GM10248 (cell line): ENCODE measurements at places on chromosomes 5 and 9.

DNA sequence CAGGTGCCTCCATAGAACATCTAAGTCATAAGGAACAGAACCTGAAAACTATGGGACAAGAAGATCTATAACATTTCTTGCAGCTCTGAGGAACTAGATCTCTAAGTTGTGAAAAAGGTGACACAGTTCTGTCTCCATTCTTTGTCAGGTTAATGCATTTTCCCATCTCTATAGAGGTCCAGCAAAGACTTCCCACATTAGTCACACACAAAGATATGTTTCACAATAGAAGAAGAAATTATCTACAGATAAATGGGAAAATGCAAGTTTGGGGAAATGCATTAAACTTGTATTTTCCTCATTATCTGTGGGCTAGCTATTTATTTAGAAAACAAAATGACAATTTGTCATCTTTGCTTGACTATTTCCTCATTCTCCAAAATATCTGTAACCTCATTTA, 458.6 kb upstream of the PAPPA start:
- no peak for DNase-seq

- DNase-seq, result no peak
These were observed 31.2 kb downstream of the ERMP1 start for GRCh38 chr9:5801739-5802113.

GRCh38 chr9:114957558-114957957, 27.2 kb upstream of the TNFSF8 start:
- DNase-seq, result no peak

- DNase-seq, result no peak
These were observed 322.6 kb upstream of the ACTBL2 start for GRCh38 chr5:57805170-57805569.

GRCh38 chr9:96163712-96164111, 138.3 kb downstream of the HSD17B3 start:
- DNase-seq, result no peak

DNA sequence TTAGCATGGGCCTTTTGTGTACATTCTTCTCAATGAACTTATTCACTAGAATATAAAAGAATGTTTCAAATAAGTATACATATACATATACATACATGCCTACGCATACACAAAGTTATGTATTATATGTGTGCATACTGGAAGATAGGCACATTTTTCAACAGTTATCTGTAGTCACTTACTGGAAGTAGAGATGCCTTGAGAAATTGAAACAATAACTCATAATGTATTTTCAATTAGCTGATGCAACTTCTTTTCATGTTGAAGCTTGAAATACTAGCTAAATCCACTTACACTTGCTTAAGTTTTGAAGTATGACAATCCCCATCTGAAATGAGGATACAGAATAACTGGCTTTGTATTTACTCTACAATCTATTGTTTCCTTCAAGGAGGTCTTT, 469.0 kb upstream of the PTGER4 start:
- no peak for DNase-seq

- no peak for DNase-seq
These were observed 58.7 kb upstream of the RNU6ATAC start for GRCh38 chr9:134223091-134223490.

DNA sequence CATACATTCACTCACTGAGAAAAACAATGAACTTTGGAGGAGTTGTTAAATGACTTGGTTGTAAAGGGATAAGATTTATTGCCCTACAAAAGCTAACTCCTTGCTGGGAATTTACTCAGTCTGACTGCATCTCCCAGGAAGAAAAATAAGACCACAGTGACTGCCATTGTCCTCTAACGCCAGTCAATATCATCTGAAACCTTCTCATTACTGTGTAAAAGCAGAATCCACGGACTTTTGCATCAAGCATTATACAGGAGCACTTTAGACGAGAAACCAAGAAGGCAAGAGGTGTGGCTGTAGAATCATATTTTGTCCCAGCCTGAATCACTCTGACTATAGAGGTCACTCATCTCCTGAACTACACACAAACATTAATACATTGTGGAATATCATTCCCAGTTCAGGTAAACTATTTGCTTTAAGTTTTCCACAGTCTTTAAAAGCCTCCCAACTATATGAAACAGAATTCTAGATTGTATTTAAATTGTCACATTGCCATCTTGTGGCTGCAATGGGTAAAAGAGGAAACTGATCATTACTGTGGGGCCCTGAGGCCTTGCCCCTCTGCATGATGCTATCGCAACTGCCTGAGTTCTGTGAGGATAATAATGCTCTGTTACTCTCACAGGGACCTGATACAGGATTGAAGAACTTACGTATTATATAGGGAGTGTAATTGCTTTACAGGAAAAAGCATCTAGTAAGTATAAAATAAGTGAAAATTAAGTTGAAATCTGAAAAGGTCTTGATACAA, 142.9 kb downstream of the SLCO4C1 start:
- peak; percentile 25 for DNase-seq

DNA sequence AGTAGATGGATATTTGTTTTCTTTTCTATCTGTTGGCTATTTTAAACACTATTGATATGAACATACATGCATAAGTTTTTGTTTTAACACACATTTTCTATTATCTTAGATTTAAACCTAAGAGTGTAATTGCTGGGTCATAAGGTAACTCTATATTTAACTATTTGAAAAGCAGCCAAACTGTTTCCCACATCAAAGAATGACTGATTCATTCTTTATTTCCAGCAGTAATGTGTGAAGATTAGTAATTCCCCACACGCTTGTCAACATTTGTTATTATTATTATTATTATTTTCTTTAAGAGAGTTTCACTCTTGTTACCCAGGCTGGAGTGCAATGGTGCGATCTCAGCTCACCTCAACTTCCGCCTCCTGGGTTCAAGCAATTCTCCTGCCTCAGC, 1495.8 kb downstream of the EFNA5 start:
- no peak for DNase-seq
